ENCODE measurements at places on chromosomes 2 and 18.

- no peak for DNase-seq
Observed at GRCh38 chr2:20744366-20745335, 77.7 kb downstream of the GDF7 start.

- no peak for DNase-seq
Observed at GRCh38 chr2:154402213-154402612, 296.3 kb upstream of the KCNJ3 start.

GRCh38 chr2:147792966-147793617 is 51.7 kb upstream of the ACVR2A start:
- DNase-seq, result no peak

DNA sequence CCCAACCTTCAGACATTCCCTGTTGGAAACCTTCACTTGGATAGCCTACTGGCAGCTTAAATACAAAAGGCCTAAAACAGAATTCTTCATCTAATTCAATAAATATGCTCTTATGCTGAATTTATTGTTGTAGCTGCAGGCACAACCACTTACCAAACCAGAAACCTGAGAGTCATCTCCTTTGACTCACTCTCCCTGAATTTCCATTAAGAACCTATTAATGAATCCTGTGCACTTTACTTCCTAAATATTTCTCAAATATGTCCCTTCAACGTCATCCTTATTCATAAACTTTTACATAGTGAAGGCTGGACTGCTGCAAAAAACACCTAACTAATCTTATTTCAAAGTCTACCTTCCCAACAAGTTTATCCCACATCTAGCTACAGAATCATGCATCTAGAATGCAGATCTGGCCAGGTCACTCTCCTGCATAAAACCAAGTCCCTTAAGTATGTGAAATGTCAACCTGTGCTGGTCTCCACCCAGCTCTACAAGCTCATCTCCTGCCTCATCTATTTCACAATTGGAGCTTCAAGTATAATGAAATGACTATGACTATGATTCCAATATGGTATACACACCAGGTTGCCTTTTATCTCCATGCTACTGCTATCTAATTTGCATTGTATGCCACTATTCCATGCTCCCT is 354.2 kb downstream of the ZEB2 start:
- no peak for DNase-seq

DNA sequence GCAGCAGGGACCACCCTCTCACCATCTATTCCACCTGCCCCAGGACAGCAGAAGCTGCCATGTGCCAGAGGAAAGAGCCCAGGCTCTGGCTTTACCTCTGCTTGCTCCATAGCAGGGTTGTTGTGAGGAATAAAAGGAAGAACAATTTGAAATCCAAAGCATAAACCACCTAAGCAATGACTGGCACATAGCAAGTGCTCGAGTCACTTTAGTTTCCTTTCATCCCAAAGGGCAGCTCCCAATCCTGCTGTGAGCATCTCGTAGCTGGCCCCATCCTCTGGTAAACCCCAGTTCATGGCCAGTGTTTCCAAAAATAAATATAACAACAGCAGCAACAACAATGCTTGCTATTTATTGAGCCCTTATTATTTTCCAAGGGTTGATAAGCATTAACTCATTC is 923.5 kb downstream of the EPHA4 start:
- no peak for DNase-seq

DNA sequence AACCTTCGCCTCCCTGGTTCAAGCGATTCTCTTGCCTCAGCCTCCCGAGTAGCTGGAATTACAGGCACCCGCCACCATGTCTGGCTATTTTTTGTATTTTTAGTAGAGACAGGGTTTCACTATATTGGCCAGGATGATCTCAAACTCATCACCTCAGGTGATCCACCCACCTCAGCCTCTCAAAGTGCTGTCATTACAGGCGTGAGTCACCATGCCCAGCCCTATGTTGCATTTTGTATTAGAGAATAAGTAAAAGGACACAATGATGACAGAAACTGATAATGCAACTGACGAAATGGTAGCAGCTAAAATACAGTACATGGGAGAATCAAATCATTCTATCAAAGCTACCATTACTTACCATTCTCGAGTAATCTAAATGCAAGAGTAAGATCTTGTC is 276.7 kb downstream of the DSEL start:
- DNase-seq, result no peak

- DNase-seq, result no peak
Observed at GRCh38 chr2:17539611-17540092, 844 bp upstream of the VSNL1 start.

GRCh38 chr2:6864923-6865345 is 773 bp downstream of the CMPK2 start:
- no peak for DNase-seq

GRCh38 chr2:189393440-189394111 is 47.7 kb upstream of the WDR75 start:
- DNase-seq, result peak; percentile 92

DNA sequence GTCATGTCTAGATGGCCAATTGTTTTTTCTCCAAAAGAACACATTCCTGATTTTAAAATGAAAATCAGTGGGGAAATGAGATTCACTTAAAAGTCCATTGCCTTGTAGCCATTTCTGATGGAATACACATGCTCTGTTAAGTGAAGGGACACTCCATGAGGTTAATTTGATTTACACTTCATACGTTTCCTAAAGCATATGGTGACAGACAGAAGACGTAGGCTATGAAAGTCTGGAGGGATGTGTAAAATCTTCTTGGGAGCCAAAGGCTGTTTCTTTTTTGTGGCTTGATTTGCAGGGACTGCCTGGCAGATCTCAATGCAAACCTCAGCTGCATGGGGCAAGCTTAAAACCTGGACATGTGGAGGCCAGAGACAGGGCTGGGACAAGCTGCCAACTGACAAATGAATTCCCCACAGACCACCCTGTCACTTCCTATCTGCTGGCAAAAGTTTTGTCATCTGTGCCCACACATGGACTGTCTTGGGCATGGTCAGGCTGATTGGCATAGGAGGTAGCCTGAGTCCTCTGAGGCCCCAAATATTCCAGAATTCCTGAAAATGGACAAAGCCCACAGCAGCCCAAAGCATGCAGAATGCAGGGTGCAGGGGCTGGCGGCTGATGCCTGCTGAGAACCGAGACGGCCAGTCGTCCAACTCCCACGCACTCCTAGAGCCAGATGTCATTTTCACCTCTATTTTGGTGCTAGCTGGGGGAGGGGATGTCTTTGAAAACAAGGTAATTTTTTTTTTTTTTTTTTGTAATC is 73.9 kb downstream of the SDC1 start:
- no peak for DNase-seq

DNA sequence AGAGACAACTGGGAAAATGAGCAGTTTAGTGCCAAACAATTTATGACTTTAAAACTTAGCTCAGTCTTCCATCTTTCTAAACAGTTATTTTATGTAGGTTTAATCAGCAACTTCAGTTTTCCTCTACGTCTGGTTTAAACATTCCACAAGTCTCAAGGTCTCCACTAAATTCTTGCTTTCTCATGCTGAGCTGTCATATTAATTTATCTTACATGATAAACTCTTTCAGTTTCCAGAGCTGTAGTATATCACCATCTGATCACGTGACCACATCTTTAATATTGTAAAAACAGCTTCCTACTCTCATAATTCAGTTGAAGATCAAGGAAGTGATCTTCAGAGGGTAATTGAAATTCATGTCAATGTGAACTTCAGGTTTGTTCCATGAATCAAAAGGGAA is 158.6 kb downstream of the ZNF804A start:
- no peak for DNase-seq

GRCh38 chr2:215677481-215677880 is 241.6 kb upstream of the FN1 start:
- DNase-seq, result no peak

GRCh38 chr2:95376311-95377215 is 25.9 kb upstream of the FAHD2A start:
- no peak for DNase-seq

DNA sequence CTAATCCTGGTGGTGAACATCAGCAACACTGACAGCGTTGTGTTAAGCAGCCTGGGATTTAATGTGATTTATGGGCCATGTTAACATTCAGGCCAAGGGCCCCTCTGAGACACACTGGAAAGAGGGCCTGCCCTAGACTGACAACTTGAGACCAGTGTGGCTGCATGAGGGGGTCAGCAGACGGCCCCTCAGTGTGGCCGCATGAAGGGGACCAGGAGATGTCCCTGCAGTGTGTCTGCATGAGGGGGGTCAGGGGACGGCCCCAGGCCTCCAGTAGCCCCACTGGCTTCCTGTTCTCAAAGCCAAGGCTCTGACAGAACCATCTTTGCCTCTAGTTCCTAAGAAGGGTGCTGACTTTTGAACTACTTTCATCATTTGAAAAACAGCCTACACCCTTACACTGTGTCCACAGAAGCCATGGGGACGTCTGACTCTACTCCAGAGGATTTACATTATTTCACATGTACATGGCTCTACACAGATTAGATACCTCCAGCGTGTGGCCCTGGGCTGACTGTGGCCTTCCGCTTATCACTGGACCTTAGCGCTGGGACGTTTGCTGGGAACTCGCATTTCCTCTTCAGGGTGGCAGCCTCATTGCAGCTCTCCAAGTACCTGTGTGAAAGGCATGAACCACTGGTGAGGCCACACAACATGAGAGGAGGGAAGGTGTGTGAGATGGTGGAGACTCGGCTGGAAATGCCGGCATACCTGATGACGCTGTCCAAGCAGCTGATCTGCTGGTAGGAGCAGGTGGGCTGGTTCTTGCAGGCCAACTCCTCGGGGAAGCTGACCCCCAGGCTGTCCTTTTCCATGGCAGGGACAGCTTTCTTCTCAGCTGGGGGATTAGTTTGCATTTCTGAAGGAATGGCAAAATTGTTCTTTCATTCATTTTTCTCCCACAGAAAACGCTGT is 18.2 kb upstream of the HES6 start:
- no peak for DNase-seq

DNA sequence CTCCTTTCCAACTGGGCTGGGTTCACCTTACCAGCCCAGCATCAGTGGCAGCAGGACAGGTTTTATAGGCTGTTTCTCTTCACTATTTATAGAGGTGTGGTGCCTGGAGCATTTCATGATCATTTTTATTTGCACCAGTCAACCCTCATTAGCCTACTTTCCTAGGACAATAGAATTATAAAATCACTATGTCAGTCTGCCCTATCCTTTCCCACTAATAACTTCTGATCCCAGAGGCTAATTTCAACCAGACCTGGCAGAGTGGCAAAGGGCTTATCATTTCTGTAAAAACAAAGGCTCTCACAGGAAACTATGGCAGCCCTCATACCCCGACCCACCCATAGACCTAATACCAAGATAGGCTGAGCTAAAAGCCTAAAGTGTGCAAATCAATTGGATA is 243.5 kb upstream of the TMEFF2 start:
- no peak for DNase-seq

- no peak for DNase-seq
Observed at GRCh38 chr2:230715201-230715600, 2.6 kb downstream of the CAB39 start.

DNA sequence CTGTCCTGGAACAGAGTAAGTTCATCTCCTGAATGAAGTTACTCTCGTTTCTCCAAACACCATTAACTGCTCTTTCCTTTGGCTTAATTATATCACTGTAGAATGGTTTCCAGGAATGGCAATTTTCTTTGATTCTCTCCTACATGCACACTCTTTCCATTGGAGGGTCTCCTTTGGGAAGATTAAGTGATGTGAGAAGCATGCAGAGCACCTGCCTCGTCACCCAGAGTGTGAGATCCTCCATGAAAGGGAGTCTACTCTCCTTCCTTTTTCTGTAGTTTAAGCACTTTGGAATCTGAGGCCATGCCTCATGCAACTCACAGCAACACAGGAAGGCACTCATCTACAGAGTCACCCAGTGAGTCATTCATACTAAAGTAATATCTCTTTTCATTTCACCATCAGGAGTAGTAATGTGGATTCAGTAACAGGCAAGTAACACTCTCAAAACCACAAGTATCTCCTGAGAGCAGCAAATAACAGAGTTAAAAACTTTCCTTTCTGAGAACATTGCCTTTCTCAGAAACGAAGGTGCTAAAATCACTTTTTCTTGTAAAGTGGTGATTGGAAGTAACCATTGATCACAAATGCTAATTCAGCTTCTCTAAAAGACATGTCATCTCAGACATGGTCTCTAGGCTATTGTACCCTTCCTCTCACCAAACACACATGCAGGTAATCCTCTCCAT is 52.8 kb upstream of the IL1RL1 start:
- peak; percentile 83 for DNase-seq

- DNase-seq, result no peak
Observed at GRCh38 chr2:174335254-174335987, 667 bp downstream of the SP9 start.

DNA sequence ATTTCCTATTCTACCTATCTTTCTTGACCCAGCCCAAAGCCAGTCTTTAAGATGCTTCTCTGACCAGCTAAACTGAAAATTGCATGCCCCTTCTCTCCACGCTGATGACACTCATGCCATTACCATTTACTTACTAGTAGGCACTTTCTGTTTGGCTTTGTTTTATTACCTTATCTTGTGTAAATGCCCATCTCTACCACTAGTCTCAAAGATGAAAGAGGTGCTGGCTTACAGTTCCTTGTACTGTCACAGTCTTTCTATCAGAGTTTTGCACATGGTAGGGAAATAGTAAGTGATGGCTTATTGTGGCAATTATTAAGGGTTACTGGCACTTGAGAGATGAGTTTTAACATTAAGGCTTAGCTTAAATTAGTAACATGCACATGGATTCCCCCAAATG is 352.1 kb downstream of the RBM43 start:
- no peak for DNase-seq

- DNase-seq, result no peak
Observed at GRCh38 chr2:182061739-182062138, 76.1 kb downstream of the PPP1R1C start.

DNA sequence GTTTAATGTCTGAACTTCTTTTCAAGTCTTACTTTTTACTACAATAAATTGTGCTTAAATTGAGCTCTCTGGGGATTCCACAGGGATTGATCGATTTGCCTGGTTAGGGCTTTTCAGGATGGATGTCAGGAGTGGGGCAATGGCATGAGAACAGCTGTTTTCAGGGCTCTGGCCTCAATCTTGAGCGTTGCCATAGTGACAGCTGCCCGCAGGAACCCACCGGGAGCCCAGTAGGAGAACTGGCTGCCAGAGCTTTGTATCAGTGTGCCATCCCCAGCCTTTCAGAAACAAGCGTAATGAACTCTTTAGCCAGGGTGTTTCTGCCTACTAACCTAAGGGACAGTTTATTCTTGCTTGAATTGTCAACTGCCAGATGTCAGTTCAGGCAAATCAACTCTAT is 93.5 kb downstream of the GALNT3 start:
- DNase-seq, result no peak

DNA sequence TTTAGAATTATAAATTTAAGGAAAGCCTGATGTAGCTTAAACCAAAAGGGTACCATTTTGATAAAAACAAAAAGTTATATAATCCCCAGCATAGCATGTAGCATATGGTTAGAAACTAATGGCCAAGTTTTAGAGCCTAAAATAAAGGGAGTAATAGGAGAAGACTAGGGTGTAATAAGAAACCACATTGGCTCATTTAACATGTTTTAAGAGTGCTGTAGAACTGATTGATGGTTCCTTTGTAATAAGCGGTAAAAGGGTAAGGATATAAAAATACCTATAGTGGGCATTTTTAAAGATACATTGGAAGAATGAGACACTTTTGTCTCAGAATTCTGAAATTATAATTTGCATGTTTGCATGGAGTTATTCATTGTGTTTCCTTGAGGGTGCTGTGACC is 1.9 kb downstream of the PSMA8 start:
- no peak for DNase-seq

- DNase-seq, result no peak
Observed at GRCh38 chr18:48896875-48897511, 53.8 kb downstream of the SMAD7 start.

- no peak for DNase-seq
Observed at GRCh38 chr2:17476830-17477229, 41.4 kb downstream of the RAD51AP2 start.

- DNase-seq, result no peak
Observed at GRCh38 chr18:26757263-26758019, 108.1 kb downstream of the AQP4 start.
